ENCODE measurements at places on chromosomes 2 and 18. TPM values are rescaled to one million over a fixed set of nuclear protein-coding genes. Genes with fewer than 3 reads are reported as not detected.

The PDCD1 gene
- total RNA-seq = not detected

The ME2 gene
- 34.7 TPM for total RNA-seq

The RNF152 gene
- 0.13 TPM for total RNA-seq

The FAM124B gene
- 0.05 TPM for total RNA-seq

The SIGLEC15 gene
- not detected for total RNA-seq

The ADRA2B gene
- total RNA-seq = 0.14 TPM

The KYNU gene
- 220 TPM for total RNA-seq
